ENCODE measurements at places on chromosomes 5 and 9. TPM values are rescaled to one million over a fixed set of nuclear protein-coding genes. Genes with fewer than 3 reads are reported as not detected.

PTPRD gene
- total RNA-seq = 244 TPM

PCDHB7 gene
- 7.9 TPM for total RNA-seq

TMEFF1 gene
- 29.2 TPM for total RNA-seq

SEMA6A gene
- total RNA-seq = 65.3 TPM

SLC44A1 gene
- 37.4 TPM for total RNA-seq

MEF2C gene
- total RNA-seq = 102 TPM

INSL4 gene
- not detected for total RNA-seq

RAD1 gene
- 33.5 TPM for total RNA-seq

BTNL3 gene
- not detected for total RNA-seq

NR5A1 gene
- total RNA-seq = not detected

SLC34A3 gene
- total RNA-seq = not detected

ZNF354C gene
- total RNA-seq = 38.3 TPM

ELAVL2 gene
- 37.8 TPM for total RNA-seq

HRCT1 gene
- not detected for total RNA-seq

DMRT3 gene
- 0.22 TPM for total RNA-seq

SRA1 gene
- 20.5 TPM for total RNA-seq

TEK gene
- 20.5 TPM for total RNA-seq

CCDC192 gene
- not detected for total RNA-seq

NDST1 gene
- total RNA-seq = 100 TPM

PRR16 gene
- total RNA-seq = 5.5 TPM

C9orf43 gene
- total RNA-seq = 0.60 TPM

SPATA31D4 gene
- total RNA-seq = not detected

DUSP1 gene
- 305 TPM for total RNA-seq

SNCB gene
- total RNA-seq = 10.1 TPM

CFAP157 gene
- not detected for total RNA-seq

SPATA31E1 gene
- not detected for total RNA-seq

C9orf50 gene
- 0.71 TPM for total RNA-seq

LMX1B gene
- total RNA-seq = 12.9 TPM

FGF18 gene
- total RNA-seq = 5.3 TPM

LRRC19 gene
- not detected for total RNA-seq

SLC36A3 gene
- not detected for total RNA-seq

NINJ1 gene
- total RNA-seq = 23.4 TPM

IRX2 gene
- total RNA-seq = 11.8 TPM

ZCCHC7 gene
- 31.3 TPM for total RNA-seq

AGXT2 gene
- total RNA-seq = not detected

SETD9 gene
- total RNA-seq = 12.0 TPM

CCDC107 gene
- 8.9 TPM for total RNA-seq

ORM2 gene
- not detected for total RNA-seq

FBP1 gene
- total RNA-seq = 1.9 TPM

ADGRD2 gene
- total RNA-seq = not detected

MED22 gene
- 50.6 TPM for total RNA-seq

IL4 gene
- not detected for total RNA-seq

LCN10 gene
- total RNA-seq = 1.4 TPM

HSPA4 gene
- 148 TPM for total RNA-seq

KYAT1 gene
- total RNA-seq = 13.0 TPM

SLC22A5 gene
- total RNA-seq = 10.5 TPM

ARHGEF37 gene
- total RNA-seq = 19.0 TPM
